ENCODE measurements at places on chromosomes 3 and 15.

DNA sequence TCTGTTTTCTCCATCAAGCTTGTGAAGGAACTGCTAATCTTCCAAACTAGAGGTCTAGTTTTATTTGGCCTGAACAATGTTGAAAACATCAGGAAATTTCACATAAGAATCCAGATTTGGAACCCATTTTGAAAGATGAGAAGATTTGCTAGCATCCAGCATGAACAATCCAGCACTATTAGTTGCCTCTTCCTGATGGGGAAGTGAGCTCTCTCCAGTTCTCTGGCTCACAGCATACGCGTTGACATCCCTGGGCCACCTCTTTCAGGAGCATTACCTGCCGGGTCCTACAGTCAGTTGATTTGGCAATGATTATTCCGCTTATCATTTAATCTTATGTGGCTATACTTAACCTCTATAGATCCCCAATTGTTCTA is 10.9 kb downstream of the GPR87 start:
- peak; percentile 29 for DNase-seq

- DNase-seq: no peak
These were observed 10.3 kb upstream of the RHO start for GRCh38 chr3:129518038-129518561.

DNA sequence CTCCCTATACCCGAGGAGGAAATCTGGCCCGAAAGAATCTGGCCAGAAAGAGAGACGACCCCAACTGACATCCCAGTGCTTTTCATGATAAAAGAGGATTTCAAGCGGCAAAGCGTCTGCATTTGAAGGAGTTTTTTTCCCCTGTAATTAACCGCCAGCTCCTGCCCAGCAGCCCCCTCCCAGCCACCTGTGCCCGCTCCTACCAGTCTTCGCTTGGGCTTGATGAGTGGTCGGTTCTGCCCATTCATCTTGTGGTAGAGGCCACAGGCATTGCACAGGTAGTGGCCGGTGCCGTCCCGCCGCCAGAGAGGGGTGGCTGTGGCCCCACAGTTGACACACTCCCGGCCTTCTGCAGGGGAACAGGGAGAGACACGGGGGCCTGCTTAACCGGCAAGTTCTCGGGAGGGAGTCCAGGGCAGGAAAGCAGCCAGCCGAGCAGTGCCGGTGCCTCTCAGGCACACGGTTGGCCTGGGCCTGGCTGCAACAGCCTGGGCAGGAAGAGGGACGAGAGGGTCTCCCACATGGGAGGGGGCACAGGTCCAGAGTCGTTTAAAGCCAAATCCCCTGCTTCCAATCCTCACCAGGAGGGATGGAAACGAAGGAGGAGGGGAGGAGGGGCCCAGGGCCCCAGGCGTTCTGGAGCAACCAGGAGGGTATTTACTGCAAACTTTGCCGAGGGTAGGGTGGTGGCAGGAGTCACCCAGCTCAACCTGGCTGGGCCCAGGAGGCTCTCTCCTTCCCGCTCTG is 9.2 kb downstream of the GATA2 start:
- peak; percentile 31 for DNase-seq

DNA sequence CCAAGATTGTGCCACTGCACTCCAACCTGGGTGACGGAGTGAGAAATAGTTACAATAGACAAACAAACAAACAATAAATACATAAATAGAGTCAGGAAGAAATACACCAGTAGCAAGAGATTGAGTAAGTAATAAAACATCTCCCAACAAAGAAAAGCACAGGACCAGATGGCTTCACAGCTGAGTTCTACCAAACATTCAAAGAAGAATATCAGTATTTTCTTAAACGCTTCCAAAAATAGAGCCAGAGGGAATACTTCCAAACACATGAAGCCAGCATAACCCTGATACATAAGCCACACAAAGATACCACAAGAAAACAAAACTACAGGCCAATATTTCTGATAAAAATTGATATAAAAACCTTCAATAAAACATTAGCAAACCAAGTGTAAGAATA is 30.7 kb upstream of the IGSF10 start:
- no peak for DNase-seq

DNA sequence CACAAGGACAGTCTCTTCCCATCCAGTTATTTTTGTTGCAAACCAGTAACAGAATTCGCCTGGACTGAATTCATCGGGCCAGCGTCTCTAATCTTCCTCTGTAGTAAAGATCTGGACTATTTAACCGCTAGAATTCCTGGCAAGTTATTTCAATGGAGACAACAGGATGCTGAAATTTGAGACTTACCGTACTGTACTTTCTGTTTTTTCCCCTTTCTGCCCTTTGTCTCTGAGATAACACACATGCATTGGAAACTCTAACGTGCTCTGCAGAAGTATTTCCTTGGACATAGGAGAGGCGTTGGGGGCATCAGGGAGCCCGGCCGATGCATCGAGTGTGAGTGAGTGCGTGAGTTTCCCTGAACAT is 61.5 kb downstream of the ASB7 start:
- DNase-seq: peak; percentile 47

All from EH (cell line).